BE2C (cell line): ENCODE measurements at places on chromosomes 7 and 10.
A peak's percentile ranks its signal among the peaks of the same experiment; 100 is the strongest.

GRCh38 chr10:43806831-43807640, 158.4 kb upstream of the ZNF32 start:
- no peak for DNase-seq

DNA sequence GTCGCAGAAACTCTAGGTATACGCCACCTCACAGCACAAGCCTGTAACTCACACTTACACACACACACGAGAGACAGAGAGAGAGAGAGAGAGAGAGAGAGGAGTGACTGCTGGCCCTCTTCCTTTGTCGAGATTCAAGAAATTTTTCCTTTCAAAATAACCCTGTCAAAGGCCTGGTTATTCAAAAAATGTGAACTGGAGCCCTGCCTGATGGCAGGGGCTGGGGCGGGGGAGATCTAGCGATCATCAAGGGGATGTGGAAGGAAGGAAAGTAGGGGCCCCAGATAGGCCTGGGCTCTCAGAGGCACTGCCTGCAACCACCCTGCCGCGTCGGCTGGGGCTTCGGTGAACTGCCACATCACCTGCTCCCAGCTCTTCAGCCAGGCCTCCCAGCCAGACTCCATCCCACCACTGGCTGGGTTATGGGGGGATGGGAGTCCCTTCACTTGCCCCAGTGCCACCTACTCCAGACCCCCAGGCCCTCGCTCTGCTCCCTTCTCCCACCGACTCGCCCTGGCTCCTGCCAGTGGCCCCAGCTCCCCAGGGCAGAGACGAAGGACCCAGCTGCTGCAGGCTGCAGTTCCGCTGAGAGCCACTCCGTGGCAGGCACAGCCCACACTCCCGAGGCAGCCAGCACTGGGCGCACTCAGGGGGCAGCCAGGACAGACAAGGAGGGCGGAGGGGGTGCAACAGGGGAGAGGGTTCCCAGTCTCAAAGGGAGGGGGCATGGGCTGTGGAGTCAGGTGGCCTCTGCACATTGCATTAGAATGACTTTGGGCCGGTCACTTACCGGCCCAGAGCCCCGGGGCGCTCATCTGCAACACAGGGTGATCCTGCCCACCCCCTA, 15.3 kb downstream of the KCNH2 start:
- peak; percentile 89 for DNase-seq

DNA sequence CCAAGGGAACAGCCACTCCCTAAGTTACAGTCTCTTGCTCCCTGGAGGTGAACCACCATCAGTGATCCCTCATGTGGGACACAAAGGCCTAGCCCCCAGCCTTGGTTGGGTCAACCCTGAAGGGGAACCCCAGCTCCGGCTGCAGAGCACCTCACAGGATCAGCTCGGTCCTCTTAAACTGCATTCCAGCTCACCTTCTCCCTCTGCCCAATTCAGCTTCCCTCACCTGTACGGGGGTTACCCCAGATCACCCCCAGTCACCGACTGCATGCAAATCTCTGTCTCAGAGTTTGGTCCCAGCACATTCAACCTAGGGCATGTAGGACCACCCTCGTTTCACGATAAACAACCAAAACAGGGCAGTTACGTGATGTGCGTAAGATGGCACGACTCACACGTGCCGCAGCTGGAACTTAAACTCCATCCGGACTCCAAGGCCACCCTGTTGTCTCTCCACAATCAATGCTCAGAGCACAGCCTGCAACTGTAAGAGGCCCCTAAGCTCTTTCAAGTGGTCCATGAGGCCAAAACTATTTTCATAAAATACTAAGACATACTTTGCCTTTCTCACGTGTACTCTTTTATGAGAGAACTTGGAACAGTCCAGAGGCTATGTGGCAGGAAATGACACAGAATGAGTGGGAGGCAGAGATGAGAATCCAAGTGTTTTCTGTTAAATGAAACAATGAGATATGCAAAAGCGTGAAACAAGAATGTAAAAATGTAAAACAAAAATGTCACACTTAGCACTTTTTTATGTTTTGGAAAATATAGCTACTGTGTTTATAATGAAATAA, 285.2 kb downstream of the PTPRN2 start:
- DNase-seq = no peak

GRCh38 chr7:22561321-22561811, 61.4 kb upstream of the STEAP1B start:
- no peak for DNase-seq

GRCh38 chr7:55191926-55192692, 173.0 kb upstream of the LANCL2 start:
- DNase-seq = peak; percentile 93

GRCh38 chr10:16020836-16021235, 160.5 kb upstream of the MINDY3 start:
- no peak for DNase-seq

DNA sequence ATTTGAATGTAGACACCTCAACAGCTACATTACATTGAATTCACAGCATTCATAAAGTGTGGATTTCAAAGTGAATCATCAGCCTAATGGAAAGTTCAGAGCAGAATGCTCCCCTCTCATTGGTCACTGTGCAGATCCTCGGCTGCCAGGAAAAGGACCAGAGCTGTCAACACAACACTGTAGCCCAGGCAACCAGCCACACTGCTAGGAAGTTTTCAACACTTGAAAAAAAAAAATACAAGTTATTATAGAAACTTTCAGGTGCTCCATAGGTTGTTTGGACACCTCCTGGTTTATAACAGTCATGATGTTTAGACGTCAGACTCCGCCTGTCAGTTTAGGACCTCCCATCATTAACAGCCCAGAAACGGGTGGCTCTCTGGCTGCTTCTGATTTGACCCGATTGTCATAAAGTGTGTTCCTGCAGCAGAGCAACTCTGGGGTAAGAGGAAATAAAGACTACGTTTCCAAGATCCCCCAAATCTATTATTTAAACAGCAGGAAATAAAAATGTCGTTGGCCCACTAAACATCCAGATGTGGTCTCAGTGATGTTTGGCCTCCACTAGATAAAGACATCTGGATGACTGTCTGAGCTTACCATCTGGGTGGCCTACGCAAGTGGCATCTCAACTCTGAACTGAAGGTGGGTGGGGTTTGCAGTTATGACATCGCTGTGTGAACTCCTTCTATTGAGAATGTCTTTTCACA, 117.4 kb downstream of the CABCOCO1 start:
- no peak for DNase-seq

- no peak for DNase-seq
These were observed 62.4 kb downstream of the HIBADH start for GRCh38 chr7:27600247-27600646.

DNA sequence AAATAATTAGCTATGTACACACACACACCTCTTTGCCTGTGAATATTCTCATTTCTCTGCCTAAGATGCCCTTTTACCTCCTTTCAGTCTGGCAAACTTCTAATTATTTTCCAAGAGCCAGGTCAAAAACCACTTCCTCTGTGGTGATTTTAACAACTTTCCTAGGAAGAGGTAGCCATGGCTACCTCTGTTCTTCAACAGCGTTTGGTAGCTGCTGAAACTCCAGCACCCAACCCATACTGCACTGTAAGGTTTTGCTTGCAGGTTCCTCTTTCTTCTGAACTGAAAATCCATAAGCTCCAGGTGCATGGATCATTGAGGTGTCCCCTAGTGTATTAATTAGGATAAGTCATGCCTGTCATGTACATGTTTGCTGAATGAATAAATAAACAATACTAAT, 25.6 kb downstream of the NRCAM start:
- DNase-seq = no peak

GRCh38 chr7:3082831-3083230, 39.2 kb upstream of the CARD11 start:
- no peak for DNase-seq

DNA sequence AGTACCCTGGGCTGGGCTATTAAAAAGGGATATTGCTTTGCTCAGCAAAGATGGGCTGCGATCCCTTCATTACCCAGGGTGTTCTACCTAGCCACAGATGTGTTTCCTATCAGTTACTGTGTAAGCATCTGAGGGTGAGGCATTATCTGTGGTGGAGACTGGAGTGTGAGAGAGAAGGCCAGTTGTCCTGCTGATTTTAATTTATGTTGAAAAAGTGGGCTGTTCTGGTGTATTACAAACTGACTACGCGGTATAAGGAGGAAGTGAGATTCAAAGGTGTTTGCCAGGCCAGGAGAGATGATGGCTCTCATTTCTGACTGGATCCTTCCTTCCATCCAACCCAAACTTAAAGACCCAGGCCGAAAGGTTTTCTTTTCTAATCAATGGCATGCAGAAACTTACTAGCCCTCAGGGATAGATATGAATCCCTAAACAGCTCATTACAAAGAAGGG, 7.6 kb downstream of the TCF7L2 start:
- DNase-seq = no peak

- DNase-seq = peak; percentile 64
These were observed 517.4 kb upstream of the ZMIZ1 start for GRCh38 chr10:78551184-78552005.

DNA sequence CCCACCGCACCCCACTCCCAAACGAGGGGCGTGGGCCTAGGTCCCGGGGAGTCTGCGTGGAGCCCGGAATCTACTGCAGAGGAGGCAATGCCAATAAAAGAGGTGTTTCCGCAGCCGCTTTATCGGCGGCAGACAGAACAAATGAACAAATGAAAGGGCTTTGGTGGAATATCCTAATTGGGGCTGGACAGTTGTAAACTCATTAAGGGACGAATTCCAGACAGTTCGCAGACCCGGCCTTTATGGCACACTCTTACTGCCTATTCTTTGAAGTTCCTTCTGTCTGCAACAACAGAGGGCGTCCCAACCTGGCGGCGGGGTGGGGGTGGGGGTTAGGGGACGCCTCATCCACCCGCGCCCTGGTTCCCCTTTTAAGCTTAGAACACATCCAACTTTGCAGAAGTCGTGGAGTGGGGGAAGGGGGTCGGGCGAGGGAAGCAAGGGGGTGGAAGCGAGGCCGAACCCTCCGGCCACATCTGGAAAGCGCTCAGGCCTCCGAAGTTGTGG, 4.1 kb downstream of the HOXA9 start:
- DNase-seq = no peak

DNA sequence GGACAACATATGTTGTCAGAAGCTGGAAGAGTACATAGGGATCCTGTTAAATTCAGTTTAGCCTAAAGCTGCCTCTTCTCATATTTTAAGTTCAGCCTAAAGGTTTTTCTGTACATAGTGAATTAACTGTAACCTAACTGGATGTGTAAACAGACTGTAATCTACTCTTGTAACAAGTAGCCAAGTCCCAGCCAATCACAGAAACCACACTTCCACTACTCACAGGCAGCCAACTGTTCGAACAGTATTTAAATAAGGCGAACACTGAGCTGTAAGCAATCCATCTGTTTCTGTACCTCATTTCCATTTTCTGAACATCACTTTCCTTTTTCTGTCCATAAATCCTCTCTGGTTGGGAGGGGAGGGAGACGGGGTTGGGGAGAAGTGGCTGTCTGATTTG, 15.0 kb upstream of the STN1 start:
- DNase-seq = no peak

GRCh38 chr10:79244068-79244442, 103.2 kb upstream of the PPIF start:
- DNase-seq = no peak

- DNase-seq = no peak
These were observed 286.3 kb upstream of the CDC14C start for GRCh38 chr7:48638041-48638440.

DNA sequence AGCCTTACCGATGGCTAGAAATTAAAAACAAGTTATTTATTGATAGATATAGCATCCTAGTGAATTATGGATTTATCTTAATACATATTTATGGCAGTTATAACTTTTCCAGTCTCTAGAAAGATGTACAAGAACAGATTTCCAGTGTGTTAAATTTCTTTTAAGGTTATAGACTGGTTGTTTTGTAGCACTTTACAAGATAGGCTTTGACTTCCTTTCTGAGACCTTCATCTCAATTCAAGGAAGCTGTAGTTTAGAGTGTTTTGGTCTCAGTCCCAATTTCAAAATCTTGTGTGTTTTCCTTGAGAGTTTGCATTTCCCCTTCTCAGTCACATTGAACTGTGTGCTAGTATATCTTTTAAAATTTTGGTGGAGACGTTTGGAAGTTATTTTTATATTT, 30.1 kb downstream of the PLEKHA1 start:
- no peak for DNase-seq

- no peak for DNase-seq
These were observed 61.8 kb upstream of the A1CF start for GRCh38 chr10:50946991-50947781.

- peak; percentile 13 for DNase-seq
These were observed 59.0 kb downstream of the VSTM4 start for GRCh38 chr10:49056356-49056755.
